WERI-Rb-1 (cell line): ENCODE measurements at places on chromosomes 5 and 9.

GRCh38 chr5:59164041-59164830, 581.4 kb downstream of the RAB3C start:
- no peak for DNase-seq

GRCh38 chr5:108735790-108736189, 11.9 kb upstream of the FER start:
- DNase-seq, result no peak

- DNase-seq, result no peak
Observed at GRCh38 chr9:16848179-16848578, 22.3 kb downstream of the BNC2 start.

DNA sequence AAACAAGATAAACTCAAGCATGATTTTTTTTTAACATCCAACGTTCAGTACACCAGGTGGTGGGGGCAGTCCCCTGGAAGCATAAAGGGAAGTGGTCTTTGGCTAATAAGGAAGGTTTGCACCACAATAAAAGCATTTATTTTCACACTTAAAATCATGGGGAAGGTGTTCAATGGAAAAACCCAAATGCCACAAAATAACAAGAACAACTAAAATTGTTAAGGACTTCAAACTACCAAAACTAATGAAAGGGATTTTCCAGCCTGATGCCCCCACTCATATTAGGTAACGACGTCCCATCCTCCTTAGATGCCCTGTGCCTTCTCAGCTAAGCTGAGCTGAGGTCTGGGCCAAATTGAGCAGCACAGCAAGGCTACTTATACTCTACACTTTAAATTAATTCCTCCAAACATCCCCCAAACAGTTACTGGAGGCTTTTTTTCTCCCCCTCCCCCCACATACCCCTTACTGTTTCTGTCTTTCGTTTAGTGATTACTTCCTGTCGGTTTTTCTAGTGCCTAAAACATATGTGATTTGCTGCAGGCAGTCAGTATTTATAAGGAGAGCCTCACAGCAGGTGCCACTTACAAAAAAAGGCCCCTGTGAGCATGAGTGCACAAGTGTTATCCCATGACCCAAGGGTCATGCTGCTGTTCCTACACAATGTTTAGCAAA, 259.7 kb upstream of the ZNF608 start:
- DNase-seq, result no peak

DNA sequence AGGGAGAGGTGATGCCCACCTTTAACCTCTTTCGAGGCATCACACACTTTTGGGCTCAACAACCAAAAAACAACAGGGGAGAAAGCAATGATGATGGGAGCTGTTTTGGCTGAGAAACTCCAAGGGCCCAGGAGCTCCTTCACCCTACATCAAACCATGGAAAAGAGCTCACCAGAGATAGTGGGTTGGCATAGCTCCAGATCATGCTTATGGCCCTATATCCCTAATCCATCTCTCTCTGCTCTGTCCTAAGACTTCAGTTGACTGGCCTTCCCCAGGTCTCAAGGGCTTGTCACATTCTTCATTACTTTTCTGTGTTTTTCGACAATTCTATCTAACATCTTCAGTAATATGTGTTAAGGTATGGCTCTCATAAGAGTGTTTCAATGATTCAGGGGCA, 5.7 kb upstream of the CTSL start:
- DNase-seq, result no peak

DNA sequence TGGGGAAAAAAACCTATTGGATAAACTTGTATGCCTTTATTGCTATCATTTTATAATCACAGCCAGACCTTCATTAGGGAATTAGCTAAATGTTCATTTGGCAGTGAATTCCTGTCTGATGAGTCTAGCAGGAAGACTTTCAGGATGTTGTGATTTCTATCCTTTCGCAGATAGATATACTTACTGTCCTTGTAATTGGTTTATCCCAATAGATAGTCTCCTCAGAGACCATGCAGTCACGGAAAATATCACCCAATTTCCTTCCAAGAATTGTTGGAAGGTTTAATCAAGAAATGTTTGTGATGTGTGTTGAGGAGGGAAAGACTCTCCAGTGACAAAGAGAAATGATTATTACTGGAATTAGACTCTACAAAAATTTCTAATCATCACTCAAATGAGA, 1937.9 kb upstream of the WWC1 start:
- DNase-seq, result no peak

GRCh38 chr5:172114875-172115422, 73.1 kb downstream of the STK10 start:
- DNase-seq, result no peak

- no peak for DNase-seq
Observed at GRCh38 chr5:32027093-32027716, 146.9 kb downstream of the GOLPH3 start.

- peak; percentile 71 for DNase-seq
Observed at GRCh38 chr5:150503977-150504620, 3.8 kb upstream of the NDST1 start.

GRCh38 chr5:176818391-176819098, 8.2 kb downstream of the UNC5A start:
- DNase-seq, result no peak

DNA sequence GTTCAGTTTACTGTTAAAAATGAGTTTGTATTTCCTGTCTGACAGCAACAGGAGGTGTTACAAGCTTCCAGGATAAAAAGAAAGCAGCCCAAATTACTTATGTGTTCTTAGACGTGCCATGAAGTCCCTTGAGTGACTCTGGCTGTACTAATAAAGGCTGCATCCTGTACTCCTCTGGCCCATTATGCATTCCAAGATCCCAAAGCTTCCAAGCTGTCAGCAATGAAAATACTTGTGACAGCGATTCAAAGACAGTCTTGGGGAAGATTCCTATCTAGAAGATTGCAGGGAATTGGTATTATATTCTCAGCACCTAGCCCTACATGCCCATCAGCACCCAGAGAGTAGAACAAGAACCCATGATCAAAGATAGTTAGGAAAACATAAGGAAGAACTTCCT, 281.6 kb upstream of the TRPC7 start:
- DNase-seq, result no peak

DNA sequence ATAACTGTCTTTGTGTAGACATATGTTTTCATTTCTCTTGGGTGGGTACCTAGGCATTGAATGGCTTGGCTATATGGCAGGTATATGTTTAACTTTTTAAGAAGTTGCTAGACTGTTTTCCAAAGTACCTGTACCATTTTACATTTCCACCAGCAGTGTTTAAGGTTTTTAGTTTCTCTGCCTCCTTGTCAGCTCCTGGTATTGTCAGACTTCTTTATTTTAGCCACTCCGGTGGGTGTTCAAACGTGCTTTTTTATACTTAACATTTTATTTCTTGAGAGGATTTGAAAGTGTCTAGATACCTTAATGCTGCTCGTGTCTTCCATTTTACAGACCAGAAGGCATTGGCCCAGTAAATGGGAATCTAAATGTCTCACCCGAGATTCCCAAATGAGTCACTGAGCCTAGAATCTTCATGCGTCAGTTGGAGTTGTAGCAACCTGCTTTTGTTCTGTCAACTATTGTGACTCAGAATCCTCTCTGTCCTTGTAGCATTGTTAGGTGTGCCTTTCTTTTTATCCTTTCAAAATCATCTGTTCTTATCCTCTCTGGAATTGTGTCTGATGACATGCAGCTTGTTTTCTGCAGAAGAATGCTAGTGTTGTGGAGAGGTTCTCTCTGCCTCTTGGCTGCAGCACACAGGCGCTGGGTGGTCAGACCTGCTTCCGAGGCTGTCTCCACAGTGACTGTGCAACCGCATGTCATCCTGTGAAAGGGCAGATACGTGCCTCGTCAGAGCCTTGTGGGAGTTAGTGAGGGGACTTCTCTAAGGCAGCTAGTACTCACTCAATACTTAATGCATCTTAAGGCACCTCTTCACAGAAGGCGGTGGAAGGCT, 291.8 kb downstream of the AOPEP start:
- DNase-seq, result no peak

DNA sequence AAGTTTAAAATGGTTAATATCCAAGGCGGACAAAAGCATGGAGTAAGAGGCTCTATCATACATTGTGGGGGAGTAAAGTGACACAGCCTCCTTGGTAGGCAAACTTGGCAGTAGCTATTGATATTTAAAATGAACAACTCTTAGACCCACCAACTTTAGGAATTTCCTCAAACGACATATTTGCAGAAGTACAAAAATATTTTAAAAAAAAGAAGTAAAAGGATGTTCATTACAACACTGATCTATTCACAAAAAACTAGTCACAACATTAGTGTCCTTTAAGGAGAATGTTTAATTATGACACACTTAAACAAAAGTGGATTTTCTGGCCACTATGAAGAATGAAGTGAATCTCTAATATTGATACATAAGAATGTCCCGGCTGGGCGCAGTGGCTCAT, 1.7 kb downstream of the ALG2 start:
- DNase-seq, result no peak

GRCh38 chr5:33281431-33281843, 159.3 kb upstream of the TARS1 start:
- DNase-seq, result no peak

DNA sequence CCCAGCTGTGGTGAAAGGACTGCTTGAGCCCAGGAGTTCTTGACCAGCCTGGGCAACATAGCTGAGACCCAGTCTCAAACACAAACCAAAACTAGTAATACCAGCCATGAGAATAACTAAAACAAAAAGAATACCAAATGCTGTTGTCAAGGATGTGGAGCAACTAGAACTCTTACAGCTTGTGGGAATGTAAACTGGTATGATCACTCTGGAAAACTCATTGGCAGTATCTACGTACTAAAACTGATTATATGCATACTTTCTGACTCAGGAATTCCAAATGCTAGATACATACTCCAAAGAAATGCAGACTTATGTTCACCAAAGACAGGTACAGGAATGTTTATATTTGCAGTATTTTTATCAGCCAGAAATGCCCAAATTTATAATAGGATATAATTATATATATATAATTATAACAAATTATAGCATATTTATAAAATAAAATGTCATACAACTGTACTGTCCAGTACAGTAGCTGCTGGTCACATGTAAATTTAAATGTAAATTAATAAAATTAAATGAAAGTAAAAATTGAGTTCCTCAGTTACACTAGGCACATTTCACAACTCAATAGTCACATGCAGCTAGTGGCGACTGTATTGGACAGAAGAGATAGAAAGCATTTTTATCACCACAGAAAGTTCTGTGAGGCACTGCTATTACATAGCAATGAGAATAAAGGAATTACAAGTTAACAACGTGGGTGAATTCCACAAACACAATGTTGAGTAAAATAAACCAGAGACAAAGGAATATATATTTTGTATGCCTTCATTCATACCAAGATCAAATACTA, 118.5 kb downstream of the GNAQ start:
- DNase-seq, result no peak

- no peak for DNase-seq
Observed at GRCh38 chr5:141514330-141515133, 25.7 kb downstream of the PCDHGC5 start.

DNA sequence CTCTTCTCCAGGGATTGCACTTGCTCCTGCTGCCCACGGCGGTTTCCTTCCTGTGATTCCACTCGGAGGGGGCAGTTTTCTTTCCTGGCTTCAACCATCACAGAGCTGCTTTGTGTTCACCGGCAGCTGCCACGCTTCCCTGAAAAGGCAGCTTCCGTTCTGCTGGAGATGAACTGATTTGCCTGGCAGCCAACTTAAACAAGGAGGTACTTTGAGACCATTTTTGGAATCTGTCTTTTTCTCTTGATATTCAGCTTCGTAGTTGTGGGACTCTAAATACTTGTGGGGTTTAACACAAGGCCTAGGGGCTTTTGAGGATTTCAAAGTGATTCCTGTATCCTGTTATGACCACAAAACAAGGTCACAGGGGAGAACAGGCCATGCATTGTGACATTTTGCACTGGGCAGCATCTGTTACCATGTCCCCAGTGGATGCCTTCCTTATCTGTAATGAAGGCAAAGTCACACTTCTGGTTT, 192.0 kb downstream of the MTRR start:
- DNase-seq, result no peak

GRCh38 chr5:156949424-156949823, 13.6 kb downstream of the TIMD4 start:
- DNase-seq, result no peak

- DNase-seq, result no peak
Observed at GRCh38 chr9:109074236-109074889, 45.4 kb downstream of the TMEM245 start.

DNA sequence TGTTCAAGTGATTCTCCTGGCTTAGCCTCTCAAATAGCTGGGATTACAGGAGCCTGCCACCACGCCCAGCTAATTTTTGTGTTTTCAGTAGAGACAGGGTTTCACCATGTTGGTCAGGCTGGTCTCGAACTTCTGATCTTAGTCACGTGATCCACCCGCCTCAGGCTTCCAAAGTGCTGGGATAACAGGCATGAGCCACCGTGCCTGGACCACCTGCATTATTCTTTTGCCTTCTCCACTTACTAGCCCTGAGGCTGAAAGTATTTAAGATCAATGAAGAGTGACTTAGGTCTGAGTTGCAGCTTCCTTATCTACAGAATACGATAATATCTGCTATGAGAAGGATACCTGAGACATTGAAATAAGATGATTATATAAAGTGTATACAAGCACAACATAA, 123.9 kb downstream of the LMNB1 start:
- no peak for DNase-seq

- no peak for DNase-seq
Observed at GRCh38 chr9:40927260-40927631, 201.2 kb downstream of the FOXD4L6 start.

DNA sequence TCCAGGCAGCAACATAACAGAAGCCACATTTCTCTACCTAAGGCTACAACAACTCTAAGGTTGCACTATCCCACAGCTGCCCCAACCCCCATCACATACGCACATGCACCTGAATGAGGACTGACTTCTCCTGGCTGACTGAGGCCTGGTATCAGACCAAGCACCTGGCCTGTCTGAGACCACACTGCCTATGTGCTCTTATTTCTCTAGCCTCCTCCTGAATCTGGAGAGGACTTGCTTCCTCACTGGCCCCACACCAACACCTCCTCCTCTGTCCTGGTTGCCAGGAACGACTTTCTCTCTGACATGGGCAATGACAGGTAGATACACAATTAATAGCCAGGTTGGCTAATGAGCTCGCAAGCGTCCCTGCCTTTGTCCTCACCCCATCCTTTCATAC, 14.9 kb upstream of the VDAC1 start:
- no peak for DNase-seq

GRCh38 chr5:68343421-68343826, 127.9 kb downstream of the PIK3R1 start:
- DNase-seq, result no peak

- DNase-seq, result no peak
Observed at GRCh38 chr5:158133369-158133768, 274.4 kb upstream of the CLINT1 start.

- DNase-seq, result peak; percentile 85
Observed at GRCh38 chr9:130308081-130308571, 42.6 kb downstream of the HMCN2 start.

- no peak for DNase-seq
Observed at GRCh38 chr9:106859957-106860720, 2.8 kb upstream of the ZNF462 start.

GRCh38 chr9:109974143-109974917, 194.3 kb downstream of the PALM2AKAP2 start:
- no peak for DNase-seq

- DNase-seq, result no peak
Observed at GRCh38 chr9:120510816-120511215, 69.2 kb downstream of the CDK5RAP2 start.

- DNase-seq, result no peak
Observed at GRCh38 chr5:153594785-153595184, 104.3 kb downstream of the GRIA1 start.

- no peak for DNase-seq
Observed at GRCh38 chr9:135505406-135506187, 5.1 kb downstream of the MRPS2 start.
